ENCODE measurements at places on chromosomes 11 and 22. TPM values are rescaled to one million over a fixed set of nuclear protein-coding genes. Genes with fewer than 3 reads are reported as not detected.
A peak's percentile ranks its signal among the peaks of the same experiment; 100 is the strongest.

Gene SAA4
- total RNA-seq = 0.84 TPM

GRCh38 chr22:40477683-40478337 lies 107.4 kb downstream of the SGSM3 start:
- DNase-seq = no peak

GRCh38 chr22:36048911-36049677 lies 20.5 kb upstream of the RBFOX2 start:
- no peak for DNase-seq

DNA sequence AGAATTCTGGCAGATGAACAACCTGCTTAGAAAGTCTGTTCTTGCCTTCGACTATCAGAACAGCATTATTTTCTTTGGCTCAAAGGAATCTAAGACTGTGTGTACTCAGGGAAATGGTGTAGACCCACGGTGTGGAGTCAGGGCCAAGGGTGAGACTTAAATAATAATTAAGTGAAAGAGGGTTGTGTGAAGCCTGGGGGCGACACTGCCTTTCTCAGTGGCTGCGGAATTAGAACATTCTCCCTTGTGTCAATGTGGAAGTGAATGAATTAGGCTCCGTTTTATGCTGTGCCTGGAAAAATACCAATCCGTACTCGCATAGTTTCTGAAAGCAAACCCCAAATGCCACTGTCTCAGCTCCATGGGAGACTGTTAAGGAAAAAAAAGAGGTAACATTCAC lies 50.7 kb downstream of the NAV2 start:
- no peak for DNase-seq

GRCh38 chr11:101583251-101584128 lies at the start of gene TRPC6:
TRPC6 (minus strand) TSS chr11:101584007; CDS start chr11:101583503, 504 bp downstream.
- DNase-seq = peak; percentile 40

DNA sequence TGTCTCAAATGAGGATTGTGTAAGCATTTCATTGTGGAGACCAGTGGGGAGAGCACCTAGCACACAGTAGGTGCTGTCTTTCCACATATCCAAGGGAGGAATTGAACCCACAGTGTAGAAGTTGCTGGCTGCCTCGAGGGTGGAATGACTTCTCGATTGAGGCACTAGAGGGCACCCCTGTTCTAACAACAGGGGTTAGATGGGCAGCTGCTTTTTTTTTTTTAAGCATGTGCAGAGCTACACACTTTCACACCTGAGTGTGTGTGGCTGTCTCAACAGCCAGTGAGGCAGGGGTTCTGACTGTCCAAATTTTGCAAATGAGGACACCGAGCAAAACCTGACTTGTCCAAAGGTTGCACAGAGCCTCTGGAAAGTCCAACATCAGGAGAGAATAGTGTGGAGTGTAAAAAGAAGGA lies 118.2 kb upstream of the CRYBB3 start:
- no peak for DNase-seq

GRCh38 chr11:118615282-118615975 lies 8.0 kb downstream of the PHLDB1 start:
- peak; percentile 28 for DNase-seq

DNA sequence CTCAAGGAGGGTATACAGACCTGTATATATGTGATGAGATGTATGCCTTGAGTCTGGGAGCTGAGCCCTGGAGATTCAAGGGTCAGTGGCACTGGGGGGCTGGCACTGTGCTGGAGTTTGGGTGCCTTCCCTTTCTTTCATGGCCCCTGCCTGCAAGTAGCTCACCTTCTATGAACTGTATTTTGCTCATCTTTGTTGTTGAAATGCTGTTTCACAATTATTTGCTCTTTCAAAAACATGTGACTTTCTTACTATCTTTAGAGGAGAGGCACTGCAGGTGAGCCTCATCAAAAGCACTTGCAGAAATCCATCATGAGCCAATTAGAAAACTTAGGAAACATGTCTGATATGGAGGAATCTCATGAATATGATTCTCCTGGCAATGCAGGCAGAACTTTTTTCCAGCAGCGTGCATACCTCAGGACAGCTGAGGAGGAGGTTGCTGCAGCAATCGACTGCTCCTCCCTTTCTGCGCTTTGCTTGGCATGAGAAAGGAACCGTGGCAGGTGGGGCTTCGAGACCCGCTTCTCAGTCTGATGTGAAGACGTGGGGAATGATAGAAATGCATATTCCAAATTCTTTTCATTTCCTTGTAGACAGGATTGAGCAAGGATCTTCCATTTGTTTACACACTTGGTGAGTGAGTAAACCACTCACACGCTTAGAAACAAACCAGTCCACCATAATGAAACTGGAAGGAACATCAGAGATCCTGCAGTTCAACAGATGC lies 178.4 kb upstream of the E2F8 start:
- DNase-seq = no peak

GRCh38 chr22:41201141-41201540 lies 4.0 kb upstream of the L3MBTL2 start:
- DNase-seq = no peak

DNA sequence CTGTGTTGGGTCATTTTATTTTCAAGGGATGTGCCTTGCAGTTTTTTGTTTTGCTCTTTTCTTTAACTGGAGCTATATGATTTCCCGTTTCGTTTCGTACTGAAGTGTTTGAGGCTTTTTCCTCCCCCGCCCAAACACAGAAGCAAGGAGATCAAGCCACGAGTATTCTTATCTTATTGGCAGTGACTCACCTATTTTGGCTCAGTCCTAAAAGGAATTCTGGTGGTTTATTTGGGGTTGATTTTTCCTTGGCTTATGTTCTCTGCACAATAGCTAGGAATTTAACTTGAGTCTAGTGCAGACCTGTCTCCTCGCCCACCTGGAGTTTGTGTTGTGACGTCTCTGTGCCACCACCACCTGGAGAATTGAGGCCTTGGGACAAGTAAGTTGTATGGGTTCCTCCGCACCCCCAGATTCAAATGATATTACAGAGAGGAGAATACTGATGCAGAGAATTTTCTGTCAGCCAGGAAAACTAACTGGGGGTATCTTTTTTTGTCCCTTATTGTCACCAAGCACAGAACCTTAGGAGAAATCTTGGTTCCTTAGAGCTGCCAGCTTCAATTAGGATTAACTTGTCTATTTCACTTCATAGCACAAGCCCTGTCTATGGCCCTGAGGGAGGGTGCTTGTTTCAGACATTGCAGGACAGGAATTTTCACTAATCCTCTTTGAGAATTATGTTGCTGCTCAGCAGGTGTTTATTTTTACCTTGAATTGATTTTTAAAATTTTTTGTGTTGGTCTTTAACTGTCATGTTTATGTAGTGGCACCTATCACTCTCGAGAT lies 90.4 kb upstream of the BIRC3 start:
- DNase-seq = no peak

DNA sequence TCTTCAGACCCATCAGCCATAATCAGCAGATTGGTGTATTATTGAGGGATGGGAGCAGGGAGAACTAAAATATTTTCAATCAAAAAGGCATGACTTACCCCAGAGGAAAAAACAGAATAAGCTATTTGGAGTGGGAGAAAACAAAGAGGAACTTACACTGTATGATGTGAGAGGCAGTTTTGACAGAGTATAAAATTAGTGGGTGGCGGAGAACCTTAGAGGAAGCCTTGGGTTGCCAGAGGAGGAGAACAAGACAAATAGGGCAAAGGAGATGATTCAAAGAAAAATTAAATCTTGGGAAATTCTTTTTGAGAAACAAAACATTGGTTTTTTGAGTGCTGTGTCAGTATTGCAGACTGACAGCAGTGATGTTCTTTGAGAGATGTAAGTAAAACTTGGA lies 285.0 kb downstream of the C11orf87 start:
- DNase-seq = no peak

Gene OR2AT4
- total RNA-seq = not detected

DNA sequence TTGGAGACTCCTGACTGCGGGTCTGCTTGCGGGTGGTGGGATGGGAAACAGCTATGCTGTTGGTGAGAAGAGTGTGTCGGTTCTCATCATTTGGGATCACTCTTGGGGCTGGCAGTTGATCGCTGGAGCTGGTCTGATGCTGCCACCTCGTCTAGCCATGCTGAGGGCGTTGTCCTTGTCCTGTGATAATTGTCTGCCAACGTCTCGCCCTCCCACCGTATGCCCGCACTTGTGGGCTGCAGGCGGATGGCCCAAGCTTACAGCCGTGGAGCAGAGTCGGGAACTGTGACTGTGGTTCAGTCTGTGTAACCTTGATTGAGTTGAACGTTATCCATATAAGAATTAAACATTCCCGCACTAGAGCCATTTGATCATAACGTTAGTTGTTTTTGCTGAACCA lies 204.4 kb downstream of the TBC1D22A start:
- DNase-seq = no peak

Gene ZNHIT2
- total RNA-seq = 7.5 TPM

GRCh38 chr11:63877658-63878241 lies 38.8 kb downstream of the MARK2 start:
- no peak for DNase-seq

GRCh38 chr22:26182723-26183122 lies 13.5 kb downstream of the SEZ6L start:
- no peak for DNase-seq

DNA sequence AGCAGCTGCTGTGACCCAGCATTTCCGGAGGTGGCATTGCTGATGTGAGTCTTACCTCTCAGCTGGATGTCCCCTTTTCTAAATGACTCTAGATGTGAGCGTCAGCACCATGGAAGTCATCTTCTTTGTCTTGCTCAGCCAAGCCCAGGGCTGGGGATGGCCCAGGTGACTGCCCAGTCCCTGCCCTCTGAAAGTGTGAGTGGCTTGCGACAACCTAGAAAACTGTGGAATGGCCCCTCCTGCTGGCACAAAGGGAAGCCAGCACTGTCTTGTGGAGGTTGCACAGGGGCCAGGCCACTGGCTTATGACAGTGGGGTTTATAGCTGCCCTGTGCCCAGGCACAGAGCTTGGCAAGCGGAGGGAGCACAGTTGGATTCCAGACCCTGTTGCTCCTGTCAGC lies 6.2 kb downstream of the TUB start:
- DNase-seq = no peak

Gene MMP7
- 0.42 TPM for total RNA-seq

Gene OR51B4
- total RNA-seq = not detected

Gene OR4S1
- total RNA-seq = not detected

Gene OPCML
- 0.88 TPM for total RNA-seq

- DNase-seq = no peak
These were observed 11.5 kb downstream of the CTNND1 start for GRCh38 chr11:57773026-57773598.

GRCh38 chr11:134916421-134917213 lies 504.6 kb upstream of the B3GAT1 start:
- DNase-seq = no peak

DNA sequence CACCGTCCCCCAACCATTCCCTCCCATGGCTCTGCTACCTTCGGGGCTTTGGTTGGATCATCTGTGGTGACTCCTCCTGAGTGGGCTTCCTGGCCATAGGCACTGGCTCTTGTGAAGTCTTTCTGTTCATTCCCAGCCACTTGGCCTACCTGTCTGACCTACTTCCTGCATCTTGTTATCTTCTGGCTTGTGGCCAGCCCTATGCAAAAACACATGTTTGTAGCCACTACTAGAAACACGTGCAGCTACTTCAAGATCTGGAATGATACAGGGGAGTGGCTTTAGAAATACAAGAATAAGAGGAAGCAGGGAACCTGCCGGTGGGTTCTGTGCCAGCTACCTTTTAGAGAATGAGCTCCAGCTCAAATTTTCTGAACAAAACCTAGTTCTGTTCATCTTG lies 20.9 kb downstream of the RCOR2 start:
- no peak for DNase-seq

DNA sequence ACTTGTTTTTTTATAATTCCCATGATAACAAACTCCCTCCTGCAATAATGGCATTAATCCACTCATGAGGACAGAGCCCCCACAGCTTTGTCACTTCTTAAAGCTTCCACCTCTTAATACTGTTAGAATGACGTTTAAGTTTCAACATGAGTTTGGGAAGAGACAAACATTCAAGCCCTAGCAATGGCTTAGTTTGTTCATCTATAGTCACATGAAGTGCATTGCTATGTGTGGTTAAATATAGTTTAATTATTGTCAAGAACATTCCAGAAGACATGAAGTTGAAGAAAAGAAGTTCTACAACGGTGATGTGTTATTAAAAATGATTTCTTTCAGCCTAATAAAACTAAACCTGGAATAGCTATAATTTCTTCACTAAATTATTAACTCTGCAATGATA lies 30.6 kb downstream of the MMP7 start:
- no peak for DNase-seq

DNA sequence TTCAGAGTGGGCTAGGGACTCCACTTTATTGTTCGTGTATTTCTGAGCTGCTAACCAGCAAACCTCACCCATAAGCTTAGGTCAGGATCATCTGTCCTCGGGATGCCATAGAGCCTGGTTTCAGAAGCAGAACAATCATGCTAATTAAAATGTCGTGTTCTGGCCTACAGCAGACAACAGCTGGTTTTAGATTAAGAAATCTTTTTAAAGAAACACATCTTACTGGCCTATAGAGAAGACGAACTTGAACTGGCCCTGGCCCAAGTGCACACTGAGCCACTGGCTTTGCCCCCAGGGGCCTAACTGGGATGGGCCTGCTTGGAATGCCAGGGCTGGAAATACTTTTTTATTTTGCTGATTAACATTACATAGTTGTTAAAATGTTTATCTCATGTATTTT lies 63.2 kb downstream of the ALX4 start:
- no peak for DNase-seq

GRCh38 chr22:49754696-49755630 lies 72.7 kb downstream of the BRD1 start:
- DNase-seq = no peak

- no peak for DNase-seq
These were observed 27.8 kb downstream of the LMO1 start for GRCh38 chr11:8235925-8236324.

Gene DLG2
- 19.4 TPM for total RNA-seq
